ENCODE measurements at places on chromosomes 2 and 18.

- peak; percentile 59 for DNase-seq
These were observed 209.4 kb upstream of the CXCR4 start for GRCh38 chr2:136327162-136327852.

DNA sequence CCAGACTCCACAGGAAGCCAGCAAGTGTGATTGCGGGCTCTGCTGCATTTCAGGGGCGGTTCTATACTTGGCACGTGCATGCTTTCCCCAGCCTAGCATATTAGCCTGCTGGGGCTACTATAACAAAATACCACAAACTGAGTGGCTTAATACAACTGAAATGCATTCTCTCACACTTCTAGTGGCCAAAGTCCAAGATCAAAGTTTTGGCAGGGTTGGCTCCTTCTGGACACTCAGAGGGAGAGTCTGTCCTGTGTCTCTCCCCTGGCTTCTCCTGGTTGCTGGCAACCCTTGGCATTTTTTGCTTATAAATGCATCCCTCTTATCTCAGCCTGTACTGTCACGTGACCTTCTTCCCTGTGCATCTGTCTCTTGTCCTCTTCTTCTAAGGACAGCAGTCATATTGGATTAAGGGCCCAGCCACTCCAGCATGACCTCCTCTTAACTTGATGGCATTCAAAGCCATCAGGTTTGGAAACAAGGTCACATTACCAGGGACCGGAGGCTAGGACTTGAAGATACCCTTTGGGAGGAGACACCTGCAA lies 138.7 kb downstream of the RNF152 start:
- DNase-seq, result no peak

DNA sequence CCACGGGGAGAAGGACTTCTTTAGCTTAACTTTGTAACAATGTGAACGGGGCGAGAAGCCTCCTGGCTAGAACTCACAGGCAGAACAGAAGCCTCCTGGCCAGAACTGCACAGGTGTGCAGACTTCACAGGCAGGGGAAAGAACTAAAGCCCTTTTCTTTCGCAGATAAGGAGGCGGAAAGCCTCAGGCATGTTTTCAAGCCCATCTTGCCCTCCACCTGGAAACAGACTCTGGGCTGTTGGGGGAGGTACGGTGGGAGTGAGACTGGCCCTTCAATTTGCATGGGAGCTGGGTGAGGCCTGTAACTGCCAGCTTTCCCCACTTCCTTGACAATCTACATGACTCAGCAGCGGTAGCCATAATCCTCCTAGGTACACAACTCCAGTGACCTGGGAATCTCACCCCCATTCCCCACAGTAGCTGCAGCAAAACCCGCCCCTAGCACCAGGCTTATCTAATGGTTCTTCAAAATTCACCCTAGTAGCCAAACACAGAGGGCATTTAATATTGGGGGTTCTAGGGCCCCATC lies 22.9 kb upstream of the ABCA12 start:
- DNase-seq, result no peak

GRCh38 chr2:63086687-63087086 lies 36.1 kb downstream of the OTX1 start:
- DNase-seq, result no peak

- DNase-seq, result no peak
These were observed 99.7 kb downstream of the ICA1L start for GRCh38 chr2:202771741-202772460.

GRCh38 chr18:47917923-47918610 lies 12.4 kb downstream of the SMAD2 start:
- no peak for DNase-seq

DNA sequence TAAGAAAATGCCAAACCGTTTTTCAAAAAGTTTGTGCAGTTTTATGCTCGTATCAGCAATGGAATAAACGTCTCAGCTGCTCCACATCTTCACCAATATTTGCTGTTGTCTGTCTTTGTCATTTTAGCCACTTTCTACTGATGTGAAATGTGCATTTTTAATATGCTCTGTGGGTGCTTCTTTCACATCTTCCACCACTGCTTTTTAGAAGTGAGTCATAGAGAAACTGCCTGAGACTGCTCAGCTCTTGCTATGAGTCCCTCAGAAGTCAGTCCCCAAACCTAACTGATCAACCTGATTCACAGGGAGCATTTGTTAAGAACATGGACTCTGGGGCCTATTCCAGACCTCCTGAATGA lies 41.0 kb upstream of the EPC2 start:
- peak; percentile 30 for DNase-seq

DNA sequence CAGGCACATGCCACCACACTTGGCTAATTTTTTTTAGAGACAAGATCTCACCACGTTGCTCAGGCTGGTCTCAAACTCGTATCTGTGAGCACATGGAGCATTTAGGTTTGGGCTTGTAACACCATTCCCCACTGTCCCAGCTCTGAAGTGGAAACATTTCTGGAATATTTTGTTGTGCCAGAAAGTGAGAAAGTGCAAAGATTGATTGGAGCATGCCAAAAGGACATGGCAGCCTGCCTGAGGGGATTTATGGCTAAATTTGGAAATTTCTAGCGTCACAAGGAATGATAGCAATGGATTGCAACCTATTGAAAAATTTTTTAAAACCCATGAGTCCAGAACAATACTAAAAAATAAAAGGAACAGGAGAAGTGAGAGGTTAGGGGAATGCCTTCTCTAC lies 136.8 kb downstream of the ESCO1 start:
- DNase-seq, result no peak

- DNase-seq, result no peak
These were observed 808.1 kb downstream of the DCC start for GRCh38 chr18:53148123-53148522.

- no peak for DNase-seq
These were observed 997 bp upstream of the DRC1 start for GRCh38 chr2:26400723-26401122.

DNA sequence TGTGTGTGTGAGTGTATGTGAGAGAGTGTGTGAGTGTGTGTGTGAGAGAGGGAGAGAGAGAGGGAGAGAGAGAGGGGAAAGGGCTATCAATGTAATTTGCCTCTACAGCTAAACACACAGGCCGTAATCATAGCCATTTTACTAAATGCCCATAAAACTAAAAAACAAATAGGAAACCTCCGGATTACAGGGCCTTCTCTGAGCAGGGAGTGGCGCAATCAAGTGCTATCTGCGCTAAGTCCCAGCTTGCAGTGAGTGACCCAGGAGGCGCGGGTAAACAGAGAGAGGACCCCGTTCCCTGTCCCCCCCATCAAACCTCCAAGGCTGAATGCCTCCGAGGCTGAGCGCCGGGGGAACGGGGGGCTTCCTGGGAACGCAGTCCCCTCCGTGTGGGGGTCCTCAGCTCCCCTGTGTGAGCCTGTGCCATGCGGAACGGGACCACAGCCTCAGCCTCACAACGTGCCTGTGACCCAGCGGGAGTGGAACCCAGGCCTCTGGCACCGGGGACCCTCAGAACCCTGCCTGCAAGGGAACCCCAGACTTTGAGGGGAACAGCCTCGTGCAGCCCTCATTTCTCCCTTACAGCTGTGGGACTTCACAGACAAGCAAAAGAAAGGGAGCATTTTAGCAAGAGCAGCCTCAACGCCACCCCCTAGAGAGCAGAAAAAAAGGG lies 54.7 kb upstream of the ID2 start:
- no peak for DNase-seq

DNA sequence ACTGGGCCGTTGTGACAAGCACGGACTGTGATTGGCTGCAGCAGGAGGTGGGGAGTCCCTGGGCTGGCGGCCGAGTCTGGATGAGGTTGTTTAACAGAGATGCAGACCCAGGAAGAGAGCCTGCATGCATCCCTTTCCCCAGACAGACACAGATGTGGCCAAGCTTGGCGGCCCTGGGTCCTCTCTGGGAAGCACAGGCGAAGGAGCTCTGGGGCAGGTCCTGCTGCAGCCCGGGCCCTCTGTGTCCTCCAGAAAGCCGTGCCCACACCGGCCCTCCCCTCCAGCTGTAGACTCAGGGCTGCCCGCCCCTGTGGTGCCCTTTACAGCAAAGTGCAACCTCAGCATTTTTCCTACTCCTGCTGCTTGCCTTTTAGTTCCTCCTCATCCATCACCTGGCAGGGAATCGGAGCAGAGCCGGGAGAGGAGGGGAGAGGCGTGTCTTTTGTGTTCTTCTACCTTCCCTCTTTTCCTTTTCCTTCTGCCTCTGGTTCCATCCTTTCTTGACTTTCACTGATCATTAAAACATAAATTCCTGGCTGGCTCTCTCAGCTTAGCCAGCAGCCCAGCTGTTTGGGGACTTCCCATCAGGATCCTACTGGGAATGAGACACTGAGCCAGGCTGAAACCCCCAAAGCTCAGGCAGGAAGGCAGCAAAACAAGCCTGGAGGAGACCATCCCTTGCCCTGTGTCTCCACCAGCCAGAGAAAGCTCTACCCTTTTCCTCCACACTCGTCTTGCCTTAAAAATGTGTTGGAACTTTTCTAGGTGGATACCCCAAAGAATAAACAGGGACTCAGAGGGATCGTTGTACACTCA lies 75.0 kb downstream of the CTIF start:
- no peak for DNase-seq

DNA sequence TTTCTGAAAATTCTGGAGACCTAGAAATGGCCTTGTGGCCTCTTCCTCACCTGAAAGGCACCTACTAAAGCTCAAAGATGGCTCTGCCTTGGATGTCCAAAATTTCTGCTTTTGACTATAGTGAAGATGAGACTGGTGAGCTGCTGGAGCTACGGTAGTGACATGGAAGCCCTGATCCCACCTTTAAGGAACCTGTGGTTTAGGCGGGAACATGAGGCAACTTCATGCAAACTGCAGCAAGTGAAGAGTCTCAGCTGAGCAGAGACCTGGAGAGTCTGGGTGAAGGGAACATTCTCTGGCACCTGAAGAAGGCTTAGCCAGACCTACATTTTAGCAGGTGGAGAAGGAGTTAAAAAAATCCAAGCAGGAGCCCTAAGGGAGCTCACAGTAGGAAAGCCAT lies 40.0 kb downstream of the GORASP2 start:
- DNase-seq, result no peak

DNA sequence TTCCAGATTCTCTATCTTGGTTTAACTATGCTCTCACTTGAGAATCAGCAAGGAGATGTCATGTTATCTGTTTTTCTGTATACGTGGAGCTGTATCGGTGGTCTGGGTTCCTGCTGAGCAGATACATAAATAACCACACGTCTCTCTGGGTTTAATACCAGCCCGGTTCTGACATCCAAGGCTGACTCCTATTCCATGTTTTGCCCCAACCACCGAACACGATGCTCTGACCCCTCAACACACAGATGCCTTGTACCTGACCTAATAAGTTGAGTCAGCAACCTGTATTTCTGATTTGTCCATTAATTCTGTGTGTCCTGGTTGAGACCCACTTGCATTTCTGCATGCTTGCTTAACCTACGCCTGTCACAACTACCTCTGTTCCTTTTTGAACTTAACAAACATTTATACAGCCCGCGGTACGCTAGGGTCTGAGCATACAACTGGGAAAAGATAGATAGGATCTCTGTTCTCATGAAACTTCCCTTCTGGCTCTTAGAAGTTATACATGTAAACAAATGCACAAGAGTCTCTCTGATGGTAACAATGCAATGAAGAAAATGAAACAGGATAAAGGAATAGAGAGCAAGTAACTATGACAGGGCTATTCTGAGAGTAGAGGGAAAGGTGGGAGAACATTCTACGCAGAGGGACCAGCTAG lies 480.4 kb downstream of the PARD3B start:
- no peak for DNase-seq

DNA sequence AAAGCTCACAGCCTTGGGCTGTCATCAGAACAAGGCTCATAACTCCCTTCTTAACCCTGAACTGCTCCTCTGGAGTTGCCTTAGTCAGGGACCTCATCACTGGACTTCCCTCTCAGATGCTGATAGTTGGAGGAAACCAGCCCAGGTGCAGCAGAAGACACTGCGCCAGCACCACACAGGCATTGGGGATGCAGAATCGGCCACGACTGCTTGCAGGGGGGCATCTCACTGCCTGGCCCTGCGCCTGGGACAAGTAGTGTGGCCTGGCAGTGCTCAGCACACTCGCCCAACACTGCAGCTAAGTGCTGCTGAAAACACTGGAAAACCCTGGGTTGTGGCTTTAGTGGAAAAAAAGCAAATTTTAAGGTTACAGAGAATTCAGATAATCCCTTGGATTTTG lies 68.7 kb downstream of the NCK2 start:
- no peak for DNase-seq

DNA sequence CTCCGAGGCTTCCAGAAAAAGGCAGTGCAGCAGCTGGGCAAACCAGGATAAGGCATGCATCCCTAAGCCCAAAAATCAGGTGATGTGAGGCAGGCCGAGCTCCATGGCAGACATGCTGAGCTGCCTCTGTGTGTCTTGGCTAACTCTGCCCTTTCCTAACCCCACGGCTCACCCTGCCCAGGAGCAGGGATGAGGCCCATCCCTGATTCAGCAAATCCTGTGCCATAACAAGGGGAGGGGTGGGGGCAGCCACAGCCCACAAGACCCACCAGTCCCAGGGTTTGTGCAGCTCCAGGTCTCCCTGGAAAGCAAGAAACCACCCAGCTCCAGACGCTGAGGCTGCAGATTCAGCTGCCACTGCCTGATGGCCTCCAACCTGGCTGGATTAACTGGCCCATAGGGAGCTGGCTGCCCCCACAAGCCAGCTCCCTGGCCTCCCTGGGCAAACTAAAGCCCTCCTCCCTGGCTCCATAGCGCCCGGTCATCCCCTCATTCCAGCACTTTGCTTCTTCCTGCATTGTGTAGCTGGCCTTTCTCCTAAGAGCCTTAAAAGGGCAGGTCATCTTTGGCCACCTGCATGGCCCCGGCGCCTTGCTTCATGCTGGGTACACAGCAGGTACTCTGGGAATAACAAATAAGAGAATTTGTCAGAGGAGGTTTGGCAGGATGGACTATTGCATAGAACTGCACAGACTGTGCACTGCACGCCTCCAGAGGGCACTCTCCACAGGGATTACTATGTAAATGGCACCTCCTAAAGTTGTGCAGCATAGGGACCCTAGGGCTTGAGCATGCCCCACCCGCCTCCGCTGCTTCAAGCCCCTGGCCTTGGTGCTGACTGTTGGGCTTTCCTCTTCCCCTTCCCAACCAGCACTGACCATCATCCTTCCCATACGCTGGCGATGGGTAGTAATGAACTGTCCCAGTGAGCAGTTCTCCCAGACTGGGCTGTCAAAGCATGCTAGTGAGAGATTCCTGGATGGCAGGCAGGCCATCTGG lies 10.7 kb downstream of the STEAP3 start:
- DNase-seq, result no peak

GRCh38 chr2:17958466-17959092 lies 80.1 kb downstream of the KCNS3 start:
- DNase-seq, result no peak

- no peak for DNase-seq
These were observed 32.2 kb downstream of the DPYSL5 start for GRCh38 chr2:26880161-26880560.

GRCh38 chr2:163011000-163011399 lies 172.4 kb upstream of the KCNH7 start:
- DNase-seq, result no peak

- peak; percentile 44 for DNase-seq
These were observed 52.8 kb upstream of the IL1RL1 start for GRCh38 chr2:102258386-102259074.
